ENCODE measurements at places on chromosomes 16 and 17.

- DNase-seq: no peak
Observed at GRCh38 chr16:68460067-68460466, 11.8 kb upstream of the SMPD3 start.

- DNase-seq: no peak
Observed at GRCh38 chr17:63918305-63918704, 334 bp downstream of the GH1 start.

GRCh38 chr17:45992175-45992574 lies 6.9 kb upstream of the STH start:
- no peak for DNase-seq

DNA sequence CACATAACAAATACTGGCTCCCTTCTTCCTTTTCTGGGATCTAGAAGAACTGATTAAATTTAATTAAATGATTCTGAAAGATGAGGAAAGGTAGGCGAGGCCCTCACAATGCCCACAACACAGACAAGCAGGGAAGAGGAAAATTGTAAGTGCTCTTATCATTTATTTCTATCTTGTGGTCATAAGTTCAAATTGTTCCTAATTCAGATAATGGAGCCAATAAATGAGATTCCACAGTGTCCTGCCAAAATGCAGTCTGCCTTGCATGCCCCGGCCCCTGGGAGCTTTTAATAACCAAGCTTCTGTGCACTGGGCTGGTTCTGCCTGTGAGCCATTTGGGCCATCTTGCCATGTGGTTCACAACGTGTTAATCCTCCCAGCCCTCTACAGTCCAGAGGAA lies 97.0 kb downstream of the CMC2 start:
- DNase-seq: no peak

- DNase-seq: no peak
Observed at GRCh38 chr17:45046537-45047125, 4.8 kb downstream of the DCAKD start.

- no peak for DNase-seq
Observed at GRCh38 chr17:64574646-64575045, 67.9 kb downstream of the CEP95 start.

- DNase-seq: no peak
Observed at GRCh38 chr16:51327001-51327400, 175.9 kb upstream of the SALL1 start.
